ENCODE measurements at places on chromosomes 13 and 19. TPM values are rescaled to one million over a fixed set of nuclear protein-coding genes. Genes with fewer than 3 reads are reported as not detected.

The ZFP30 gene
- total RNA-seq, result 7.2 TPM

The REX1BD gene
- total RNA-seq, result 161 TPM

The ZNF560 gene
- 0.16 TPM for total RNA-seq

The ATP8B3 gene
- total RNA-seq, result 1.6 TPM

The CGB7 gene
- total RNA-seq, result 8.4 TPM

The ERFL gene
- not detected for total RNA-seq

The LIG1 gene
- total RNA-seq, result 66.1 TPM

The KLF5 gene
- 78.4 TPM for total RNA-seq

The LENG9 gene
- 8.2 TPM for total RNA-seq

The ZNF578 gene
- 3.3 TPM for total RNA-seq

The ZNF730 gene
- total RNA-seq, result 0.39 TPM

The LCP1 gene
- 0.86 TPM for total RNA-seq

The ZNF772 gene
- 7.7 TPM for total RNA-seq

The MEF2B gene
- total RNA-seq, result not detected

The PTPRS gene
- total RNA-seq, result 29.7 TPM

The SHISA7 gene
- total RNA-seq, result not detected

The HSPH1 gene
- total RNA-seq, result 53.5 TPM

The FGF22 gene
- total RNA-seq, result not detected

The GET3 gene
- total RNA-seq, result 99.4 TPM

The GSX1 gene
- not detected for total RNA-seq

The MAG gene
- not detected for total RNA-seq

The FUZ gene
- 11.5 TPM for total RNA-seq

The CYP4F12 gene
- not detected for total RNA-seq

The ZNF541 gene
- total RNA-seq, result not detected

The ZNF470 gene
- 3.1 TPM for total RNA-seq

The AKT2 gene
- total RNA-seq, result 60.1 TPM

The CEACAM6 gene
- total RNA-seq, result 0.23 TPM

The SMIM44 gene
- not detected for total RNA-seq

The ZNF492 gene
- total RNA-seq, result 1.8 TPM

The PEAK3 gene
- not detected for total RNA-seq

The TUBB4A gene
- total RNA-seq, result not detected

The CLEC4G gene
- not detected for total RNA-seq

The DAND5 gene
- total RNA-seq, result not detected

The SLAIN1 gene
- not detected for total RNA-seq

The ZMYM2 gene
- 27.3 TPM for total RNA-seq

The TLE6 gene
- total RNA-seq, result not detected
